GM13976 (cell line): ENCODE measurements at places on chromosomes 12 and 14.

DNA sequence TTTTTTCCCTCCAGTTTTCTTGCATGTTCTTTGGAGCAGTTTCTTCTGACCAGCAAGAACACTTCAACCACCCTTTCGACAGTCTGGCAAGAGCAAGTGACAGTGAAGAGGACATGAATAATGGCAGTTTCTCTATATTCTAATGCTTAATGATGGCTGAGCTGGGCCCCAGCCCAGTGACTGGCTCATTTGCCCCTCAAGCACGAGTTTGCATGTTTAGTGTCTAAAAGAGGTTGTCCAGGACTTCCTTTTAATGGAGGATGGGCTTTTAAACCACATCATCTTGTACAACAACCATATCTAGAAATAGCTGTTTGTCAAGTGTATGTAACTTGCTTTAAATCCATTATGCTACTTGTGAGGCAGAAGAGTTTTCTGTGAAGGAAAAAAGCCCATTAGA is 28.4 kb downstream of the RAD9B start:
- DNase-seq: no peak

- DNase-seq: no peak
Observed at GRCh38 chr12:128796439-128797118, 27.2 kb downstream of the SLC15A4 start.

DNA sequence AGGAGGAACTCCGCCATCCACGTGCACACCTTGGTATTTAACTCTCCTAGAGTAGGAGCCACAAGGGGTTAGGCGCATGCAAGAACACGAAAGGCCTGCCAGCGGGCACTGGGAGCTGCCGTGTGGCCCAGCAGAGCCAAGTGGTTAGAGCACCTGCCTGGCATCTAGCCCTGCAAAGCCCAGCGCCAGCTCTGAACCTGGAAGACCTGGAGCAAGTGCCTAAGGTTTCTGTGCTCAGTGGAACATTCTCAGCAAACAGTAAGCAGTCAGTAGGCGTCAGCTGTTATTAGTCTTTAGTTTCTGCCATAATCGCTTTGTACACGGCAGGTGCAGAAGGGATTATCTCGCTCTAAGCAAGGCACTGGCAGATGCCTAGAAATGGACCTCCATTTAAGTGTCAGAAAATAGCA is 55.4 kb downstream of the SETD3 start:
- no peak for DNase-seq

DNA sequence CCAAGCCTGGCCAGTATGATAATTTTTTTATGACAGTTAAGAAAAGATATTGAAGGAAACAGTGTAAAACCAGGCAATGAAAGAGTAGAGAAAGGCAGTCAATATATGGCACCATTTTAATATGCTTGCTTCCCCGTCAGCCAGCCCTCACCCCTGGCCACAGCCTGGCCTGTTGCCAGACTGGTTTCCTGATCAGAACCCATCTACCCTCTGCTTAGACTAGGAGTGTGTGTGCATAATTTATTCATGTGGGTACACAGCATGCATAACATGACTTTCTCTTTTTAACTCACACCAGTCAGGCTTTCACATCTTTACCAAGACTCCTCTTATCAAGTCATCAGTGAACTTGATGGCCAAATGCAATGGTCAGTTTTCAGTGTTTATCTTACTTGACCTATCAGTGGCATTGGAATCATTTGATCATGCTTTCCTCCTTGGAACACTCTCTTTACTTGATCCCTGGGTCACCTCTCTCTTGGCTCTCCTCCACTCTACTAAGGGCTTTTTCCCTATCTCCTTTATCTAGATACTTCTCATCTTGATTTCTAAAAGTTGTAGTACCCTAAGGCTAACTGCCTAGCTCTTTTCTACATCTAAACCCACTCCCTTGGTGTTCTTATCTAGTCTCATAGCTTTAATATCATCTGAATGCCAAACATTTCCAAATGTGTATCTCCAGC is 10.0 kb upstream of the GPR19 start:
- no peak for DNase-seq

DNA sequence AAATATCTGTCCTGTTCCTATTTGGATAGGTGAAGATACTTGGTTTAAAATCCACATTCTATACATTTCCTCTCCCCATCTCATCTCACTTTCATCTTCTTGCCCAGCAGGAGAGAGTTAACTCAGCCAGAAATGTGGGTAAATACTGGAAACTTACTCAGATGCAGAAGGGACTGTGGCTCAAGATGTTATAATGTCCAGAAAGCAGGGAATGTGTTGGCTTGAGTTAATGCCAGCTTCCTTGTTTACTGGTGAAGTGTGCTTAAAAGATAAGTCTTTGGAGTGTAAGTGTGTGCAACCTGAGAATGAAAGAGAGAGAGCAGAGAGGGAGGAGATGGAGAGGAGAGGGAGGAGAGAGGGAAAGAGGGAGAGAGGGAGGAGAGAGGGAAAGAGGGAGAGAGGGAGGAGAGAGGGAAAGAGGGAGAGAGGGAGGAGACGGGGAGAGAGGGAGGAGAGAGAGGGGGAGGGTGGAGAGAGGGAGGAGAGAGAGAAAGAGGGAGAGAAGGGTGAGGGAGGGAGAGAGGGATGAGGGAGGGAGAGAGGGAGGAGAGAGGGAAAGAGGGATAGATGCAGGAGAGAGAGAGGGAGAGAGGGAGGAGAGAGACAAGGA is 22.0 kb upstream of the SNRPF start:
- no peak for DNase-seq

GRCh38 chr12:31033146-31033545 is 40.5 kb upstream of the DDX11 start:
- no peak for DNase-seq

DNA sequence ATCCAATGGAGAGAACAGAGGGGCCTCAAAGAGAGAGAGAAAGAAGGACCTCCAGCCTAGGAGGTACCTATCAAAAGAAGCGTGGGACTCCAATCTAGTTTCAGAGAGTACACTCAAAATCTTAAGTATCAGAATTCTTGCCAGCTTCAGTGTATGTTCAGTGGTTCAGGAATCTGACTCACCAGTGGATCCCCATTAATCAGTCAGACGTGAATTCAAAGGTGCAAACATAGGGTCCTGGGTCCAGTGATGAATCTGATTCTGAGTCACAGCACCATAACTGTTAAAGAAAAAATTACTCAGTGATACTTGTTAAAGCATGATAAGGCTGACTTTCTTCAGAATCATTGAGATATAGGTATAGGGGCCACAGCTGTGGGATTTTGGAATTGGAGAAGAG is 33.2 kb downstream of the ETNK1 start:
- no peak for DNase-seq

DNA sequence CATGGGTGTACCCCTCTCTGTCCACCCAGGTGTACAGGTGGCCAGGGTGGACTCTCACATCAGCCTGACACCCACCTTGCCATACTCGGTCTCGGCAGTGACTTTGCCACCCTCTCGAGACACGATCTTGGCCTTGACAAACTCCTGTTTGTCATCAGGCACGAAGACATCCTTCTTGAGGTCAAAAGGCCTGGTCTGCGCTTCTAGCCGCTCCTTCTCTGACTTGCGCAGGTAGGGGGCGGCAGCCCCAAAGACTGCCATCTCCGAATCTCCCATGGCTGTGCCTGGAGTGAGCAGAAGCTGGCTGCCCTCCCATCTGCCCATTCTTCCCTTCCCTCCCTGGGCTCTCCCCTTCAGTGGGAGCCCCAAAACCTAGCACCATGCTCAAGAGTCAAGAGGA is 2.0 kb downstream of the MYH7 start:
- no peak for DNase-seq

GRCh38 chr12:92155733-92156132 is 10.1 kb upstream of the BTG1 start:
- DNase-seq: no peak

DNA sequence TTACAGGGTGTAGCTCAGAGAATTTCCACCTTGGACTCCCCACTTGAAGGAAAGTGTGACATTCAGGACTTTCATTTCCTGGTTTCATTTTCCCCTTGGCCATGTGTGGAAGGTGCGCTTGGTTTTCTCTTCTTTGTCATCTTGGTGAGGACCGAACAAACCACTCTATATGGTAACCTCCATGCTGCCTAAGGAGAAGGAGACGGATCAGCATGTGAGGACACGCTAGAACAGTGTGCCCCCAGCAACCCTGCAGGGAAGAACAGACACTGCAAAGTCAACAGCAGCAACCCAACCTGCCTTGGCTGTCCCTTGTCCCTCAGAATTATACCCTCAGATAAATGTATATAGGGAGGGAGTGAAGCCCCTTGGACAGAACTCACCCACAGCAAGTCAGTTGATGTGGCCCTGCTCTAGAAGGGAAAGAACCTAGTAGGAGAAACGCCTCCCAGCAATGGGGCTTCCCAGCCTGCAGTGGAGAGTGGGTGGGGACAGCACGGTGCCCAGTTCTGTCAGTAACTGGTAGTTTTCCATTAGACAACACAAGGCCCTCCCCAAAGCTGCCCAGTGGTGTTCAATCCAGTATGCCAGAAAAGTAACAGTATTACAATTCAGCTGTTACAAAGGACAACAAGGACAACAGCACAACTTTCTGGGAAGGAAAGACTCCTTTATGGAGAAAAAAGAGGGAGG is 18.9 kb upstream of the COCH start:
- DNase-seq: peak; percentile 67

- DNase-seq: no peak
Observed at GRCh38 chr12:58268069-58268468, 326.7 kb downstream of the ATP23 start.

DNA sequence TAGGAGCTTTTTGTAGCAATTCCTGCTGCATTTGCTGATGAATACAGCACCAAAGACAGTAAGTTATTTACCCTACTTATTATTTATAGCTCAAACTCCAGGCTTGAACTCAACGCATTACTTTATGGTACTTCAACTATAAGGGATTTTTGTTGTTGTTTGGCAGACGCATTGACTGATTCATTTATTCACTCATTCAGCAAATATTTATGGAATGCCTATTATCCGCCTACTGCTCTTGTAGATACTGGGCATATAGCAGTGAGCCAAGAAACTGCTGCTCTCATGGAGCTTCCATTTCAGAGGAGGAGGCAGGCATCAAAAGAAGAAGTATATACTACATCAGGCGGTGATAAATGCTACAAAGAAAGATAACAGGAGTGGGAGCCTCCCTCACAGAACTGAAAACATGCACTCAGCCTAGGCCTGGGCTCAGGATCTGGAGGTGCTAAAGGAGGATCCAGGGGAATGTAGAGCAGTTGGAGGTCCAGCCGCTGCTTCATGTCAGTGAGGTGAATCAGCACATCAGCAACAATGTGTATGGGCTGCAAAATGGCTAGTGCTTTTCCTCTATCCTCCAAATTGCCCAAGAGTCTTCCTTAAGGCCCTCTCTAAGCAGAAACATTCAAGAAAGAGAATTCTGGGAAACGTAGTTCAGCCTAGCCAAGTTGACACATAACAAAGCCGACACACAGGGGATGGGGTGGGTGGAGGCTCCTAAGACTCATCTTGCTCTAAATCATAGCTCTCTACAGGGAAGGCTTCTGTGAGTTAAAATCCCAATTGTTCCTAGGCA is 157.5 kb downstream of the NRXN3 start:
- DNase-seq: no peak

- no peak for DNase-seq
Observed at GRCh38 chr14:54927551-54927950, 24.9 kb upstream of the GCH1 start.

GRCh38 chr12:116200812-116201211 is 76.7 kb downstream of the MED13L start:
- DNase-seq: no peak

DNA sequence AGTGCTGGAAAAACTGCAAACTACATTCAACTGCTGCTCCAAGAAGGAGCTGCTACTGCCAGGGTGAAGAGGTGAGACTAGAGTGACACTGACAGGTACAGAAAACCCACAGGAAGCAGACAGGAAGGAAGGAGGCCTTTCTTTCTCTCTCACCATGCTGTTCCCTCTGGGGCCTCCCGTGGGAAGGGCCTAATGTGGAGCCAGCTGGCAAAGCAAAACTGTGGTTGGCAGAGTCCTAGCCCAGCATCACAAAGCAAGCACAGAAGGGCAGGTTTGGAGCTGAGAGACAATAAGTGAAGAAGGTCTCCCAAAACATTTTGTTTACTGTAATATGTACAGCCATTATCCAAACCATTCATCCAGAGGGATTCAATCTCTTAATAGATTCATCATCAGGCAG is 122.5 kb upstream of the MAX start:
- DNase-seq: no peak

- DNase-seq: peak; percentile 58
Observed at GRCh38 chr12:6383572-6384498, at the start of gene LTBR. Gene LTBR, plus strand, starts transcription at chr12:6384162. Its CDS starts 197 bp downstream, at chr12:6384359.

DNA sequence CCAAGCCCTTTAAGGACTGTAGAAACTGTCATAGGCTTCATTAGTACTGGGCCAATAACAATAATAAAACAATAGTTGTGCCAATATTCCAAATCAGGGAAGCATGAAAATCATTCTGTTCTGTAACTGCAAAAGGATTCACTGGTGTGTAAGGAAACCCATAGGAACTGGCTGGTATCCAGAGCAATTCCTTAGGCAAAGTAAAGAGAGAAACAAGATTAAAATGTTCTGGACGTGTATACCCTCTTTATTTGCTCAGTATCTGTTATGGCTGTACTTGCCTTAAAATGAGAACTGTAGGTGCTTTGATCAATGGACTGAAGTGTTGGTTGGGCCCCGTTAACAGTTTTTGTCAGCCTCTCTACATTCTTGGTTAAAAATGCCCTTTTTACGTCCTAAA is 72.4 kb upstream of the STAC3 start:
- no peak for DNase-seq

- peak; percentile 17 for DNase-seq
Observed at GRCh38 chr12:98274430-98275130, 240.8 kb upstream of the TMPO start.
